SW480 (cell line): ENCODE measurements at places on chromosomes 2 and 18.

DNA sequence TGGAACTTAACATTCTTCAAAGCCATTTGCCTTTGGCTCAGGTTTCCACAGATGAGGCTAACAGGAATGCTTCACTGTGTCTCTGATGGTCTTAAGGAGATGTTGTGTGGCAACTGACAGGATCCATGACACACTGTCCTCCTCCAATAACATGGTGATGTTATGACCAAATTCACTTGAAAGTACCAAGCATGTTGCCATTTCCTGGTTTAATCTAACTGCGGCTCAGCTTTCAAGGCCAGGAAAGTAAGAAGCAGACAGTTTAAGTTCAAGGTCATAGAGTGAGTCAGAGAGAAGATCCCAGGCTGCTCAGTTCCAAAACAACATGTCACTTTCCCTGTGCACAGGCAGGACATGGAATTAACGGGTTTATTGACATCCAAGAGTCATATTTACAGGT lies 513.6 kb downstream of the STK39 start:
- no peak for DNase-seq

DNA sequence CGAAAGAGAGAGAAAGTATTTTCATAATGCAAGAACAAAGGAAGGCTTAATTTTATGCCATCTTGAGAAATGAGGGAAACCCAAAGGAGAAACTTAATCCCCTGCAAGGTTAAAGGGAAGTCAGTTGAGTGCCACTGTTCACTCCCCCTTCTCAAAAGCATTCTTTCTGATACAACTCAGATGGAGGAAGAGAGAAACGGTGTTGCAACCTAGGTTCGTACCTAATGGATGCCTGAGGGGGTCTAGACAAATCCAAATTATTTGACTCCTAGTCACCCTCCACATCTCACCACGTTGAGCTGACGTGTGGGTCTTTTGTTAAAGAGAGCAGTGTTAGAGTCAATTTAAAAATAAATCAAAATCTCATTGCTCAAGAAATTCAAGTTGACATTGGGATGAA lies 52.6 kb upstream of the UNC80 start:
- no peak for DNase-seq

GRCh38 chr2:240956171-240956934 lies 42.1 kb upstream of the SNED1 start:
- DNase-seq: no peak

GRCh38 chr18:41395695-41396094 lies 559.3 kb upstream of the PIK3C3 start:
- peak; percentile 6 for DNase-seq

GRCh38 chr2:133517876-133518275 lies 50.4 kb downstream of the NCKAP5 start:
- DNase-seq: no peak

- DNase-seq: no peak
Measured at GRCh38 chr2:145220496-145220895, 700.6 kb upstream of the ZEB2 start.

DNA sequence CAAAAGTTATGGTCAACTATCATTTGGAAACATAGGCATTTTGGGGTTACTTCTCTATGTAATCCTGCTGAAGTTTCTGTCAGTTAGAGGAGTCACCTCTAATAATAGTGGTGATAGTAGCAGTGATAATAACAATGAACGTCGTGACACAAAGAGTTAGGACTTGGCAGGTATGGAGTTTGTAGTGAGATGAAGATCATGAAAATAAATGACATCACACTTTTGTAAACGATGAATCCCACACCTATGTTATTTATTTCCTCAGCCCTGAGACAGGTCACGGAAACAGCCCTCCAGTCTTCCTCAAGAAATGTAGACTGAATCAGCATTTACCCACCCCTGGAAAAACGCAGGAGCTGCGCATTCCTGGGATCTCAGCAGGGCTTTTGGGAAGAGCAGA lies 38.8 kb downstream of the TSN start:
- DNase-seq: no peak

DNA sequence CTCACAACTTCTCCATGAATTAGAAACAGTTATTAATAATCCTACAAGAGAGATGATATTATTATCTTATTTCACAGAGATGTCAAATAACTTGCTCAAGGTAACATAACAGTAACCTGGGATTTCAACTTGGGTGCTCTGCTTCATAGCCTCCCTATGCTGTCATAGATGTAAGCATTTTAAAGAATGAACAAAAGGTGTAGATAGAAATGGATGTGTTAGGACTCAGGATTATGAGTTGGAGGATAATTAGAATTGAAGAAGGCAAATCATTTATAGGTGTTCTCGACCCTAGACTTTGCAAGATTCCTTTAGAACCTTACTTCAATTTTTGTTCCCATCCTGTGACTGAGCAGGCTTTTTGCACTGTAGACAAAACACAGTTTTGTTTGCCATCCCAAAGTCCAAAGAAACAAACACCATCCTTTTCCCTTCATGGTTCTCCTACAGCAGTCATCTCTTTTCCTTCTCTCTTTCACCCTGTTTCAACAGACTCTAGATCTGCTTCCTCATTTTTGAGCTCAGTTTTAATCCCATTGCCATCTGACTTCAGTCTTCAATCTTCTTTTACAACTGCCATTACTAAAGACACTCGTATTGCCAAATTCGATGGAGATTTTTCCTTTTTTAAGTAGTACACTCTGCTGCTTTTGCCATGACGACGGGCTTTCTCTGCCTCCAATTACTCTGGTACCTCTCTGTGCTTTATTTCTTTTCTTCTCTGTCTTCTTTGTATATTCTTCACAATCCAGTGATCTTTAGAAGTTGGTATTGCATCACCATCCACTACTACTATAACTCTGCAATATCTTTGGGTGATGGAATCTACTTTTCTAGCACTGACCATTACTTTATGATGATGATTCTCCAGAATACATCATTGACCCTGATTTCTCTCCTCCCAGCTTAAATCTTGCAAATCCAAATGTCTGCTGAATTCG lies 4.5 kb downstream of the HNMT start:
- no peak for DNase-seq

DNA sequence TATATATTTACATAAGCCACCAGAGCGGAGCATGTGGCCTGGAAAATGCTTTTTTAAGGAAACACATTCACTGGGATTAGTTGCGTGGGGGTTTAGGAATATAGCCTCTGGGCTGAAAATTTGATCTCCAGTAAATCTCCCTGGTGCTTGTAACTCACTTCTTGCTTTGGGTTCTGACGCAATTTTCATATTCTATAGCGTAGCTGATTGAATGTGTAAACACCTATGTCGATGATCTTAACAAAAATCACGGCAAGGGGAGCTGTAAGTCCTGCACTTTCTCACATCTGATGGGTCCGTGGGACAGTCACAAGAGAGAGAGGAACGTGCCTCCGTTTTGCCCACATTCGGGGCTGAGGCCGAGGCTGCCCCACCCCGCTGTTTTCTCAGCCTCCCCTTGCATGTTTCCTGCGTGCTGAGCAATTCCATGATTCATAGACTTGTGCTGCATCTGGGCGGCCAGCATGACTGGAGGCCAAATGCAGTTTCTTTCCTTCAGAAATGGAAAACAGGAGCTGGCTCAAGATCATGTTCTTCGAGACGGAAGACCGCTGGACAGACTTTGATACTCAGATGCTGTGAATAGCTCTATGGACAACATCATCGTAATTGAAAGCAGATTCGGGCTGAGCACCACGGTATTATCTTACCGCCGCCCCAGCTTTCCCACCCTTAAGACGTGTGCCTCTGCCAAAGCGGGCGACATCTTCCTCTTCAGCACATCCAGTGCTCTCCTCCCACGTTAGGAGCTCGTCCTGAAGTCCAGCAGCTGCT lies 109.2 kb downstream of the TMEM18 start:
- no peak for DNase-seq

- DNase-seq: no peak
Measured at GRCh38 chr2:152071092-152071491, 27.8 kb downstream of the CACNB4 start.

- DNase-seq: no peak
Measured at GRCh38 chr2:168039881-168040280, 207.5 kb downstream of the STK39 start.

DNA sequence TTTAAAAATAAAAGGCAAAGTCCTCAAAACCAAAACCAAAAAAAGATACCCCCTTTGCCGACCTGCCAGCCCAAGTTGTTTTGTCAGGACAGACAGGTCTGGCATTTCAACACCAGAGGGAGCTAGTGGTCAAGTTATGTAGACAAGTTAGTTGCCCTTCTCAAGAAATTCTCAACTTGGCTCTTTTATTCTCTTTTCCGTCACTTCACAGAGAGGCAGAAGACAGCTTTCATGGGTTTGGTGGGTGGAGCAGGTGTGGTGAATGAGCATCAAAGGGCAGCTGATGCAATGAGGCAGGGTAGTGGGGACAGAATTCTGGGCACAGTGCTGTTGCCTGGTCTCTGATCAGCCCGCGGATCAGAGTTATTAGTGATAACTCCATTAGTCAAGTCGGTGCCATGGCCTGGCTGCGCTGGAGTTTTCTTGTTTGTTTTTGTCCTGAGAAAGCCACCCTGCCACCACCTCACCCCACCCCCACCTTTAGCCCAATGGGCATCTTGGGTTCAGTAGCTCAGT lies 303.7 kb upstream of the EPAS1 start:
- DNase-seq: peak; percentile 74

GRCh38 chr2:50753234-50753633 lies 278.7 kb downstream of the NRXN1 start:
- no peak for DNase-seq
